ENCODE measurements at places on chromosomes 16 and 17. TPM values are rescaled to one million over a fixed set of nuclear protein-coding genes. Genes with fewer than 3 reads are reported as not detected.

DNA sequence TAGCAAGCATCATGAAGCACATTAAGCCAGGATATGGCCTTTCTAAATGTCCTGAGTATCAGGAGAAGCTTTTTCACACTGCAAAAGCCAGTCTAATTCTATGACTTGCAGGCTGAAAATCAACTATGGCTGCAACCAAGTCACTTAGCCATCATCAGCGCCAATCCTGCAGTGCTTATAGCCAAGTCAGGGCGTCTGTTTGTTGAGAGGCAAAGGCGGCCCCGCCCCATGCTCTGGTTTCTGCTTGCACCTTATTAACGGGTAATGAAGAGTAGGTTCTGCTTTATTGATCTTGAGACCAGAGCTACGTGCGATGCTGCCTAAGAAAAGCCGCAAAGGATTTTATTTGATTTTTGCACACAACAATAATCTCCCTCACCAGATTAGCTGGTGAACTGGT lies 88.4 kb downstream of the CDH13 start:
- no peak for DNase-seq

The KRT24 gene
- 0.52 TPM for total RNA-seq

The SSTR5 gene
- total RNA-seq, result not detected

The TOX3 gene
- not detected for total RNA-seq

The SEZ6L2 gene
- 7.9 TPM for total RNA-seq

Data from esophagus muscularis mucosa (tissue), 4 donors.